Stimulated activated CD4-positive, alpha-beta T cell treated with anti-CD3 and anti-CD28 coated beads, Interleukin-1b, Interleukin-23, amount 100 ng/mL, for 4 hours (primary cell): ENCODE measurements at places on chromosomes 5 and 9.

- DNase-seq, result no peak
These were observed 115.9 kb downstream of the FBXL7 start for GRCh38 chr5:15615859-15616258.

- no peak for DNase-seq
These were observed 16.2 kb downstream of the SFXN1 start for GRCh38 chr5:175494264-175495183.

DNA sequence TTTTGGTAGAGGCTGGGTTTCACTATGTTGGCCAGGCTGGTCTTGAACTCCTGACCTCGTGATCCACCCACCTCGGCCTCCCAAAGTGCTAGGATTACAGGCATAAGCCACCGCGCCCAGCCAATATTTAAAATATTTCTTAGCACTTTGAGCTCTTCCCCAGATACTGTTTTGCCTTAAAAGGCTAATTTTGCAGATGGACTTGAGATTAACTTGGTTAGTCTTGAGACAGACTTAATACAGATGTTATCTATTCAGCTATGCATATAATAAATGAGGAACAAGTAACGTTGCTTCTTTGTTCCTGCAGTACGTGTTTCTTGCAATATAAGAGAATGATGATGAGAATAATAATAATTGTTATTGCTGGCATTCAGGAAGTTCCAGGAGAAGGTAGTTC lies 56.3 kb downstream of the PCSK5 start:
- DNase-seq, result no peak

GRCh38 chr9:127263237-127263636 lies 1.3 kb upstream of the GARNL3 start:
- DNase-seq, result no peak

GRCh38 chr5:21263361-21263760 lies 1275.4 kb upstream of the CDH18 start:
- no peak for DNase-seq

DNA sequence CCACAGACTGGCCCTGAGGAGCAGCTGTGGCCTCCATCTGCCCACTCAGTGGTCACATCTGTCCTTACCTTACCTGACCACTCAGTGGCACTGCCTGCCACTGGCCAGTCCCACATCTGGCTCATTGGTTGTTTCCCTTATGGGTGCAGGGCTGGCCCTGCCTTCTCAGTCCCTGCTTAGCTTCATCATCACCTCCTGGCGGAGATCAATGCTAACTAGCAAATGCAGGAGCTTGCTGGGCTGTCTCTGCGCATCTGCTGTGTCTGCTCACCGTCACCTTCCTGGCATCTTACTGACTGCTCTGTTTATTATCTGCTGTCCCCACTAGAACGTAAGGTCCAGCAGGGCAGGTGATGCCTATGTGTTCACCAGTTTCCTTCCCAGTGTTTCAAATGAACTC lies 356.9 kb downstream of the SEMA5A start:
- no peak for DNase-seq
